ENCODE measurements at places on chromosomes 2 and 18. TPM values are rescaled to one million over a fixed set of nuclear protein-coding genes. Genes with fewer than 3 reads are reported as not detected.

- DNase-seq: no peak
- H3K36me3 ChIP-seq: no peaks in the 10 kb centered on the region
- no peak overlapping the region for H3K27ac ChIP-seq
Observed at GRCh38 chr2:49837561-49838293, 683.4 kb upstream of the FSHR start.

The EVX2 gene
- 1.9 TPM for total RNA-seq

- H3K27me3 ChIP-seq: no peaks in the 10 kb centered on the region
- H3K4me3 ChIP-seq: no peak overlapping the region
- no peaks in the 10 kb centered on the region for H3K4me1 ChIP-seq
- H3K27ac ChIP-seq: no peak overlapping the region
- H3K36me3 ChIP-seq: no peaks in the 10 kb centered on the region
Observed at GRCh38 chr2:161825429-161825828, 201.2 kb downstream of the SLC4A10 start.

GRCh38 chr2:51111532-51111931, 79.6 kb upstream of the NRXN1 start:
- H3K4me1 ChIP-seq: no peaks in the 10 kb centered on the region
- no peak for DNase-seq
- H3K36me3 ChIP-seq: no peaks in the 10 kb centered on the region
- H3K4me3 ChIP-seq: no peak overlapping the region
- H3K27ac ChIP-seq: no peak overlapping the region
- H3K27me3 ChIP-seq: no peaks in the 10 kb centered on the region

DNA sequence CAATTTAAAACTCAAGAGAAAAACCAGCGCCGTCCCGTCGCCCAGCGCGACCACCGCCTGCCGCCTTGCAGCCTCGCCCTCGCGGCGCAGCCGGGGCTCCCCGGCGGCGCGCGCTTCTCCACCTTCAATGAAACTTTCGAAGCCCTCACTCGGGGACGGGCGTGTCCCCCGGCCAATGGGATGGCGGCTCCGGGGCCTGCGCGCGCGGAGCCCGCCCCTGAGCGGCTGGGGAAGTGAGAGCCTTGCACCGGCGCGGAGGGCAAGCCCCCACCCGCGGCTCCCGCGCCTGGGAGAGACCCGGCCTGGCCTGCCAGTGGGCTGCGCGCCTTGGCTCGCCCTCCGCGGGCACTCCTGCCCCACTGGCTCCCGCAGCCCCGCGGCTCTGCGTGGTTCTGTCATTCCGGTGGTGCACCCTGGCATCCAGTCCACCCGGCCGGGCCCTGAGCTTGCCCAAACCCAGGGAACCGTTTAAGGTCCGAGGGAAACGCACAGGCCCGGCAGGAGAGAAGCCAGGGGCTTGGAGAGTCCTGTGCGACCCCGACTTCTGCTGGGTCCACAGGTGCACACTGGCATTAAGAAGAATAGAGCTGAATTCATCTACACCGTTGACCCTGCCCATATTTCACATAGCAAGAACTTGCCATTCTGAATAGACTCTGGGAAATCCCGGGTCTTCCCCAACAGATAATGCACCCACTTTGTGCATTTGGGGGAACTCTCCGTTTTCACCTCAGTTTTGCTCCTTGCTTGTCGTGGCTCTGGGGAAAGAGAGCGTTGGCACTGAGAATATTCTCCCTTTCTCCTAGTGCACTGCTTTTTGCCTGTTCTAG, at the start of gene PIEZO2:
Gene PIEZO2 (minus strand): TSS at position 129 of the 830 bp plus-strand sequence. CDS start 981 bp downstream, outside the sequence.
- H3K27ac ChIP-seq: peak within 1 kb of the TSS; percentile 56
- H3K4me1 ChIP-seq: peaks cover 16% of the 10 kb centered on the region
- peak; percentile 84 for DNase-seq
- peaks cover 28% of the 10 kb centered on the region for H3K27me3 ChIP-seq

DNA sequence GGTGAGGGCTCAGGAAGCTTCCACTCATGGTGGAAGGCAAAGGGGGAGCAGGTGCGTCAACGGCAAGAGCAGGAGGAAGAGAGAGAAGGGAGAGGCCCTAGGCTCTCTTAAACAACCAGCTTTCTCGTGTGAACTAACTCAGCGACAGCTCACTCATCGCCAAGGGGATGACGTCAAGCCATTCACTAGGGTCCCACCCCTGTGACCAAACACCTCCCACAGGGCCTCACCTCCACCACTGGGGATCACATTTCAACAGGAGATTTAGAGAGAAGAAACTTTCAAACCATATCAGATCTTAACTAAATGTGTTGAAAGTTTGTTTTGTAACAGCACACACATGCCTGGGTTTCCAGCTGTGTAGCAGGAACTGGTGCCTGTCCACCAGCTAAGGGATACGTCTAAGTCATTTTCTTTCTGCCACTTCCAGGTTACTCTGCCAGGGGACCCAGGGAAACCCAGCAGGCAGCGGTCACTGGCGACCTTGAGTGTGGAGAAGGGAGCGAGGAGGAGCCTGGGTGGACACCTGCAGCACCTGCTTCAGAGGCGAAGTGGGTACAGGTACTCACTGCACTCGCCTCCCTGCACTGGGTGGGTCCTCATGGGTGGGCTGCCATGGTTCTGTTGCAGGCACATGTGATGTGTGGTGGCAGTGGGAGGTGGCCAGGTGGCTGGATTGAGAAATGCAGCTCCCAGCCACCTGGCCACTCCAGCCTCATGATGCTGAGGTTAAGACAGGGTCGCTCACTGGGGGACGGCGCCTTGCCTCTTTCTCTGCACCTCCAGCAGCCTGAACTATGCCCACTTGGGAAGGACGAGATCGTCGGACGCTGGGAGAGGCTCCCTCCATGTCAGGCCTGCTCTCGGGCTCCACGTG, 8.4 kb upstream of the GPC1 start:
- no peak overlapping the region for H3K27ac ChIP-seq
- no peaks in the 10 kb centered on the region for H3K36me3 ChIP-seq
- H3K27me3 ChIP-seq: no peaks in the 10 kb centered on the region
- DNase-seq: peak; percentile 45
- H3K4me1 ChIP-seq: no peaks in the 10 kb centered on the region
- H3K4me3 ChIP-seq: no peak overlapping the region

DNA sequence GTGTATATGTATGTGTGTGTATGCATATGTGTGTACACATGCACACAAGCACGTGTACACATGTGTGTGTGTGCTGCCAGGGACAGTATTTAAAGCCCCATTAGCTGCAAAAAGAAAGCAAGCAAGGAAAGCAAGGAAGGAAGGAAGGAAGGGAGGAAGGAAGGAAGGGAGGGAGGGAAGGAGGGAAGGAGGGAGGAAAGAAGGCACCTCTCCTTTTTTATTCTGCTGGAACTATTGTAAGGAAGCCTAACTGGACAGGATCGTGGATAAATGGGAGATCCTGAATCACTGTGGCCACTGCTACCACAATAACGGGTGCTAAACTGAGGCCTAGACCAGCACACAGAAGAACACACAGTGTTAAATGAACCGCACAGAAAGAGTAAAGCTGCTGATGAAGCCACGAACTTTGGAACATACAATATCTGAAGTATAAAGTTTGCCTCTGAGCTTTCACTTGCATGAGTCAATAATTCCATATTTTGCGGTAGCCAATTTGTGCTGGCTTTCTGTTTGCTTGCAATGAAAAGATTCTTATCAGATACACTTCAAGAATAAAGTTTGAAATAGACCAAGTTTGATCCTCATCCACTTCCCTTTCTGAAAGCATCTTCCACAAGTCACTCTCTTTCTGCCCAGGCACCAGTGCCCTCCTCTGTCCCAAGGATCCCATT, 15.5 kb downstream of the CACNB4 start:
- H3K36me3 ChIP-seq: no peaks in the 10 kb centered on the region
- H3K4me1 ChIP-seq: no peaks in the 10 kb centered on the region
- no peak overlapping the region for H3K27ac ChIP-seq
- no peak overlapping the region for H3K4me3 ChIP-seq

- DNase-seq: no peak
- no peak overlapping the region for H3K27ac ChIP-seq
- H3K4me1 ChIP-seq: no peaks in the 10 kb centered on the region
- no peak overlapping the region for H3K4me3 ChIP-seq
Observed at GRCh38 chr18:3367491-3368091, 82.4 kb upstream of the TGIF1 start.

DNA sequence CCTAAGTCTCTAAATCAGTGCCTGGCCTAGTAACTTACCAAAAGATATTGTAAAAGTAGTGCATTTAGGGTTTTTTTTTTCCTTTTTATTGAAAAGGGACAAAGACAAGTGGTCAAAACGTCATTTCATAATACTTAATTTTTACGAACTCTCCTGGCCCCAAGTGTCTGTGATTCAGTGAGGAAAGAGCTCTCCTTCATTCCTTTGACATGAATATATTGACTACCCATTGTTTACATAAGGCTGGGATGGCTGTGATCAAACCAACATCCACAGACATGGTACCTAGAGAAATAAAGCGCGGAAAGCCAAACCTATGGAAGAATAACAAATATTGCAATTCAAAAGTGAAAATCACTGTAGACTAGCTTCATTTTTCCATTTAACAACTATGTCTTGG, 198.4 kb downstream of the BABAM2 start:
- H3K4me3 ChIP-seq: no peak overlapping the region
- no peaks in the 10 kb centered on the region for H3K36me3 ChIP-seq
- no peaks in the 10 kb centered on the region for H3K27me3 ChIP-seq
- DNase-seq: no peak
- no peaks in the 10 kb centered on the region for H3K4me1 ChIP-seq

The KLHL30 gene
- 0.49 TPM for total RNA-seq

The MOCOS gene
- 0.49 TPM for total RNA-seq

GRCh38 chr18:12376034-12376753, 833 bp downstream of the AFG3L2 start:
- peaks cover 42% of the 10 kb centered on the region for H3K4me1 ChIP-seq
- no peaks in the 10 kb centered on the region for H3K27me3 ChIP-seq
- DNase-seq: peak; percentile 69
- peak overlapping the region; percentile 56 for H3K4me3 ChIP-seq

- H3K27me3 ChIP-seq: peaks cover 100% of the 10 kb centered on the region
- H3K27ac ChIP-seq: no peak overlapping the region
- H3K4me3 ChIP-seq: peak overlapping the region; percentile 50
- H3K36me3 ChIP-seq: no peaks in the 10 kb centered on the region
- DNase-seq: no peak
Observed at GRCh38 chr2:27263287-27264252, 723 bp upstream of the SLC30A3 start.

The TNFAIP6 gene
- 3.9 TPM for total RNA-seq

DNA sequence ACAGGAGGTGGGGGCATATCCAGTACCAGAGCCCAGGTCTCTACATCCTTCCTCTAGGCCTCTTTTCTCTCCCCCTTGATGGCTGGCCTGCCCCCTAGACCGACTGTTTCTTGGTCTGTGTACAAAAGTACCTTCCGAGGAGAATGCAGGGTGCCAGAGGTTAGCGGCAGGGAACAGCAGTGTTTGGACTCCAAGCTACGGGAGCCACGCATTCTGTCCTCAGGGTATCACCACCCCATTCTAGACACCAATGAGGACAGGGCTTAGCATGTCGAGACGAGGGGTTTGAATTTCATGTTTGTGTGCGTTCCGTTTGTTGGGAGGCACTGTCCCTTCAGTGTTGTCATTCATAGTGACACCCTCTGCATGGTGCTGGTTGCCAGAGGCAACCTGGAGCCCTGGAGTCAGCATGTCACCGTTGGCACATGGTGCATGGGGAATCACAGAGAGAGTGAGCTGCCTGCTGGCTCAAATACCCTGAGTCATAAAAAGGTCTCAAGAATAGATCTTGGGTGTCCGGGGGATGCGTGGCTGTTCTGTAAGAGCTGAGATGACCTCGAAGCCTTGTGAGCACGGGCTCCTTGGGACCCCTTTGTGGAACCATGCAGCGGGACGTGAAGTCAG, 57.2 kb upstream of the LDLRAD4 start:
- no peaks in the 10 kb centered on the region for H3K27me3 ChIP-seq
- no peaks in the 10 kb centered on the region for H3K4me1 ChIP-seq
- no peak overlapping the region for H3K4me3 ChIP-seq
- no peak for DNase-seq
- H3K27ac ChIP-seq: no peak overlapping the region

The POTEJ gene
- total RNA-seq: not detected

DNA sequence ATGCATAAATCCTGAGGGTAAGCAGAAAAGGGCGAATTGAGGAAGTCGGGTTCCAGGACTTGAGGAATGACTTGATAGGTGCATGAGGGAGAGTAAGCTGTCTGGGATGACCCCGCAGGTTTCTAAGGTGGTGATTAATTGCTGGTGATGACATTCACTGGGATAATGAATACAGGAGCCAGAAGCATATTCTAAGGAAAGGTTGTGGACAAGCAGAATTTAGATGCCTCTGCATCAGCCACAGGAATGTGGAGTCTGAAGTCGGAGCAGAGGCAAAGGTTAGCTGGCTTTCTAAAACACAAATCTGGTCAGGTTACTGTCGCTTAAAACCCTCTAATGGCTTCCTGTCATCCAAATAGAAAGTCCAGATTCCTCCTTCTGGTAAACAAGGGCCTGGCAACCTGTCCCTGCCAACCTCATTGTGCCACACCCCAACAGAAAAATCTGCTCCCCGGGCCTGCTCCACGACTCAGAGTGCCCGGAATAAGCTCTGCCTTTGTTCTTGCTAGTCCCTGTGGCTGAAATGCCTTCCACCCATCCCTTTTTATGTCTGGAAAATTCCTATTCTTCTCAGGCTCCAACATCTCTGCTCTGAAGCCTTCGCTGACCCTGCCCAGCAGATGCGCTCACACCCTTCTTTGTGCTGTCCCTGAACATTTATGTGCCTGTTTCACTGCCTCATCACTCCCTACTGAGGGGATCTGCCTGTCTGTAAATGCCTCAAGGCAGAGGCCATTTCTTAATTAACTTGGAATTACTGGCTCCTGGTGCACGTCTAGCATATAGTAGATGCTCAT, 11.3 kb upstream of the TMEM214 start:
- H3K4me3 ChIP-seq: no peak overlapping the region
- DNase-seq: no peak
- H3K4me1 ChIP-seq: no peaks in the 10 kb centered on the region
- no peak overlapping the region for H3K27ac ChIP-seq

DNA sequence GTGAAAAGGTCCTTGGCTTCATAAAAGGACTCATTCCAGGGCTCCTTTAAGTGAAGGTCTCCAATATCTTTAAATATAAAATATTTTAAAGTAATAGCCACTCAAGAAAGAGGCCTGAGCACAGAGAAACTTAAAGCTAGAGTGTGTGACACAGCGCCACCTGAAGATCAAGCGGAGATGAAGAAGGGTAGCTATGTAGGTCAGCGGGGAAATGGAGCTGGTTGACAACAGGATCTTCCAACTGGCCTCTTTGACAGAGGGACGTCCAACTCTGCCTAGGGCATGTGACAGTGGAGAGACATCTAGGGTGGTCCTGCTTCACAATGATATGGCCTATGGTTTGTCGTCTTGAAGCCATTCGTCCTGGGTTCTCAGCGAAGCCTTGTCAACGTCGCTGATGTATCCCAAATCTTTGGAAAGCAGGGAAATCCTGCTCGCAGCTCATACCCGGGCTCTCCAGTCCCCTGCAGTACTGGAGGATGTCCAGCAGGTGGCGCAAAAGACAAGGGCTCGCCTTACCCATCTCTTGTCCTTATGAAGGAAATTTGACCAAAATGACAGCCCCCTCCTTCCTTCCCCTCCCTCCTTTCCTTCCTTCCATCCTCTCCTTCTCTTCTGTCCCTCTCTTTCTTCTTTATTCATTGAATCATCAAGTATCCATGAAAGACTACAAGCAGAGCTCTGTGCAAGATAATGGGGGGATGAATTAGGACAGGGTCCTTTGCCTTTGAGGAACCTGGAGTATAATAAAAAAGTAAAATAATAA, 59.6 kb downstream of the LONRF2 start:
- H3K4me3 ChIP-seq: no peak overlapping the region
- peaks cover 6% of the 10 kb centered on the region for H3K4me1 ChIP-seq
- H3K27ac ChIP-seq: no peak overlapping the region
- peak; percentile 84 for DNase-seq

The C1QL2 gene
- not detected for total RNA-seq
